ENCODE measurements at places on chromosomes 2 and 18.

- DNase-seq = no peak
Observed at GRCh38 chr2:7242189-7242867, 325.1 kb downstream of the RNF144A start.

DNA sequence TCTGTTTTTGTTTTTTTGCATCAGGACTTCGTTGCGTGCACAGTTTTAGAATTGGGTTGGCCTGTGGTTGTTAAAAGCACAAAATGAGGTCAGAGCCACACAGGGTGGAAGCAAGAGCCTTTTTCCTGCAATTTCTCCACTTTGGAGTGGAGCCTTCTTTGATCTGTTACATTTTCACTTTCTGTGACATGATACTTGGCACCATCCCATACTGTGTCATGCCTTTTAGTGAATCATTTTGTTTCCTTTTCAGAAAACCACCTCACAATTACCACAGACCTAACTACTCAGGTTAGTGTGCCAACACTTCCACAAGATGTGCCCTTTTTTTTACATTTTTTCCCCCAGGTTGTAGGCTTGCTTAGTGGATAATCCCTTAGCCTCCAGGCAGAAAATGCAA is 32.5 kb downstream of the MERTK start:
- peak; percentile 30 for DNase-seq

DNA sequence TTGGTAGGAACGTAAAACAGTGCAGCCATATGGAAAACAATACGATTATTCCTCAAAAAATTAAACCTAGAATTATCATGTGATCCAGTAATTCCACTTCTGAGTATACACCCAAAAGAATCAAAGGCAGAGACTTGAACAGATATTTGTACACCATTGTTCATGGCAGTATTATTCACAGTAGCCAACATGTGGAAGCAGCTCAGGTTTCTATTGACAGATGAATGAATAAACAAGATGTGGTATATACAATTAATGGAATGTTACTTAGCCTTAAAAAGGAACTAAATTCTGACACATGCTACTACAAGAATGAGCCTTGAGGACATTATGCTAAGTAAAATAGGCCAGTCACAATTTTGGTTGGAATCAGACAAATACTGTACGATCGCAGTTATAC is 14.2 kb upstream of the RTTN start:
- no peak for DNase-seq

- no peak for DNase-seq
Observed at GRCh38 chr18:25898965-25899364, 191.4 kb downstream of the SS18 start.

DNA sequence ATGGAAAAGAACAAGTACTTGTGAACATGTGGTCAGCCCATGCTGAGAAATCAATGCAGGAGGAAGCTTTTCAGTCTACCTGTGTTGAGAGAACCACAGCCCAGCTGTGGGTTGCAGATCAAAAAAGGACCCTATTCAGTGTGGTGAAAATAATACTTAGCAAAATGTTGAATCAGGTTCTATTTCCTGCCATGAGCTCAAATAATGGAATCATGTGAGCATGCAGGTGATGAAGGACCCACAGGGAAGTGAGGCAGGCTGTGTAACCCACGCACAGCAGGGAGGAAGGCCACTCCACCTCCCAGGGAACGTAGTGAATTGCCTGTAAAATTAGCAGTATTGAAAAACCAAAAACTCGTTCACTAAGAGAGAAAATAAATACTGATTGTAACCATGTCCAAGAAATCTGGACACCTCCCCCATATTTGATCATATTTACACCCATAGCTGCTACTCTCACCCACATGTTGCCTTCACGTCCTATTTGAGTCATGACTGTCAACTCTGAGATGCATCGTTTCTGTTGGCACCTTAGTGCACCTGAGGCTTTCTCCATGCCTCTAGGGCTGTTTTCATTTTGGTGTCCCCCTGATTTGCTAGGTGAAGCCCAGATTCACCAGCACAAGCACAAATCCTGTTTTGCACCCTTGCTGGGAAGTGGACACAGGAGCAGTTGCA is 20.5 kb upstream of the BCL2L11 start:
- no peak for DNase-seq

DNA sequence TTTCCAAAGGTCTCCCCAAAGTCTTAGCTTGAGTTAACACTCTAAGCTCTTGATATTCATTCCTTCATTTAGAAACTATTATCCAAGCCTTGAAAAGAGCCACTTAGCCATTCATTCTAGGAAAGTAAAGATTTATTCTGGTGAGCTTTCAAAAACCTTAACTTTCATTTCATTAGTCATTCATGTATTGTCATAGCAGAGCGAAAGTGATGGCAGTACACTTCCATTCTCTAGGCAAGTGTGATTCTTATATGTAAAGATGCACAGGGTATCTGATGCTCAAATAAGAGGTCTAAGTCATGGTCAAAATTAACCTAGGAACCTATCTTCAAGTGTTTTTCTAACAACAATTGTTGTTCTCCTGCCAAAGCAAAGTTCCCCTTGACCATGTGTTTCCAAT is 553.0 kb upstream of the FANCL start:
- no peak for DNase-seq

- DNase-seq = no peak
Observed at GRCh38 chr18:56511996-56512395, 126.4 kb downstream of the TXNL1 start.

DNA sequence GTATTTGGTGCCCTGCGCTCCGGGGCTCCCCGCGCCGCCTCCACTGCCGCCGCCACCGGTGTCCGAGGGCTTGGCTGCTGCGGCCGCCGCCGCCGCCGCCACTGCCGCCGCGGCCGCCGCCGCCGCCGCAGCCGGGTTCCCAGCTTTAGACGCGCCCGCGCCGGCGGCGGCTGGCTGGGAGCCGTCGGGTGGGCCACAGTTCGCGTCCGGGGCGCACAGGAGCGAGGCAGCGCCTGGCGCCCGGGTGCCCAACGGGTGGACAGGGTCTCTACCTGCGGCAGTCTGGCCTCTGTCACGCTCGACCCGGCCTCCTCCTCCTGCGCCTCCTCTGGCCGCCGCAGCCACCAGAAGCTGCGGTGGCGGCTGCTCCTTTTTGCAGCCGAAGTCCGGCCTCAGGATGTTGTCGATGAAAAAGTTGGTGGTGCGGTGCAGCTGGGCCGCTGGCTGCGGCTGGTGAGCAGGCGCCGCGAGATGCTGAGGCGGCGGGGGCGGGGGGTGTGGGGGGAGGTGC is 951 bp downstream of the EN1 start:
- DNase-seq = no peak

GRCh38 chr2:55511508-55512124 is 7.9 kb upstream of the CFAP36 start:
- DNase-seq = no peak

- DNase-seq = no peak
Observed at GRCh38 chr2:45582522-45582921, 28.5 kb downstream of the SRBD1 start.

- DNase-seq = no peak
Observed at GRCh38 chr2:86446060-86446459, 4.9 kb downstream of the KDM3A start.

GRCh38 chr2:67124531-67124930 is 272.6 kb upstream of the ETAA1 start:
- no peak for DNase-seq

- DNase-seq = no peak
Observed at GRCh38 chr2:235286622-235287374, 207.0 kb upstream of the AGAP1 start.

DNA sequence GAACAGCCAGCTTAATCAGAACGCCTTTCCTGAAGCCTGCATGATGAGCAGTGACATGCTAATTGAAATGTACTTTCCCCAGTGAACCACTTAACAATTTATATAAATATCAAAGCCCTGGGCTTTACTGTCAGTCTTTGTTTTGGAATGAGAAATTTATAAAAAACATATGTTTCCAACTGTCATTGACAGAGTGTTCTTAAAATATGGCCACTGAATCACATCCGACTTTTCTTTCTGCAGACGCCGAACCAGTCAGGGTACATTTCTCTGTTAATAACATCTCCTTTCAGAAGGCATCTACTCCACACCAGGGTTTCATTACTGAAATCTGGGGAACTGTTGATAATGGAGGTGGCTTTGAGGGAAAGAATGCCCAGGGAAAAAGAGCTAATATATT is 343.7 kb downstream of the INSIG2 start:
- DNase-seq = no peak

GRCh38 chr2:143835481-143835880 is 684.4 kb downstream of the ZEB2 start:
- no peak for DNase-seq

- DNase-seq = peak; percentile 74
Observed at GRCh38 chr2:200702646-200703118, 109.0 kb upstream of the BZW1 start.

GRCh38 chr18:73352546-73352945 is 484.8 kb upstream of the NETO1 start:
- DNase-seq = no peak

DNA sequence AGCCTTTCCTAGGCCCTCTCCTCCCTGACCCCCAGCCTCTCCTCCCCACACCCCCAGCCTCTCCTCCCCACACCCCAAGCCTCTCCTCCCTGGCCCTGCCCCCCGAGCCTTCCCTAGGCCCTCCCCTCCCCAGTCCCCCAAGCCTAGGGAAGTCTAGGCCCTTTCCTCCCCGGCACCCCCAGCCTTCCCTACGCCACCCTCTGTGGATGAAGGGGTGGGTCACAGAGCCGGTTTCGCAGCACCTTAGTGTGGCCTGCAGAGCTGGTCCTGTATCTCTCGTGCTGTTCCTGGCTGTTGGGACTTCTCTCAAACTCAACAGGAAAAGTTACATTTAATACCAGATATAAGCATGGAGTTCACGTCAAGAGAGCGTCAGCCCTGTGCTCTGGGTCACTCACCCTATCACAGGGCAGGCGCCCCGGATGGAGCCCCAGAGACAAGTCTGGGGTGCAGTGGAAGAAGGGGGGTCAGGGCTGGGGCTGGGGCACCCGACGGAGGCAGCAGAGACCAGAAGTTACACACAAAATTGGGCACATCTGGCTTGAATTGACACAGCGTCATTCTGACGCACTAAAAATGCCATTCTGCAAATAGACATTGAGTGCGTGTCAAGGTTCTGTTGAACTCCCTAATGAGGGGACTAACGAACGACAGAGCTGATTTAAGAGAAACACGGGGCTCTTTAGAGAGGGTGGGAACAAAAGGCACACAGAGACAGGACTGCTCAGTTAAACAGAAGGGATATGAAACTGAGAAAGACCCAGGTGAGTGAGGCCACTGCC is 24.0 kb downstream of the KCNIP3 start:
- DNase-seq = no peak

DNA sequence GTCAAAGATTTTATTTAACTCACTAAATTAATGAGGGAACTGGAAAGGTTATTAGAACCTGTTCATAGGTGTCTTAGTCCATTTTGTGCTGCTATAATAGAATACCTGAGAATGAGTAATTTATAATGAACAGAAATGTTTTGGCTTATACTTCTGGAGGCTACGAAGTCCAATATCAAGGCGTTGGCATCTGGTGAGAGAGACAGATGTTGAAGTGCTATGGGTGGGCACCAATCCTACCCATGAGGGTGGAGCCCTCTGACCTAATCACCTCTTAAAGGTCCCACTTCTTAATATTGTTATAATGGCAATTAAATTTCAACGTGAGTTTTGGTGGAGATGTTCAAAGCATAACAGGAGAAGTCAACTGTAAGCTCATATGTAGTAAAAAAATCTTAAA is 5.1 kb downstream of the RPIA start:
- no peak for DNase-seq

DNA sequence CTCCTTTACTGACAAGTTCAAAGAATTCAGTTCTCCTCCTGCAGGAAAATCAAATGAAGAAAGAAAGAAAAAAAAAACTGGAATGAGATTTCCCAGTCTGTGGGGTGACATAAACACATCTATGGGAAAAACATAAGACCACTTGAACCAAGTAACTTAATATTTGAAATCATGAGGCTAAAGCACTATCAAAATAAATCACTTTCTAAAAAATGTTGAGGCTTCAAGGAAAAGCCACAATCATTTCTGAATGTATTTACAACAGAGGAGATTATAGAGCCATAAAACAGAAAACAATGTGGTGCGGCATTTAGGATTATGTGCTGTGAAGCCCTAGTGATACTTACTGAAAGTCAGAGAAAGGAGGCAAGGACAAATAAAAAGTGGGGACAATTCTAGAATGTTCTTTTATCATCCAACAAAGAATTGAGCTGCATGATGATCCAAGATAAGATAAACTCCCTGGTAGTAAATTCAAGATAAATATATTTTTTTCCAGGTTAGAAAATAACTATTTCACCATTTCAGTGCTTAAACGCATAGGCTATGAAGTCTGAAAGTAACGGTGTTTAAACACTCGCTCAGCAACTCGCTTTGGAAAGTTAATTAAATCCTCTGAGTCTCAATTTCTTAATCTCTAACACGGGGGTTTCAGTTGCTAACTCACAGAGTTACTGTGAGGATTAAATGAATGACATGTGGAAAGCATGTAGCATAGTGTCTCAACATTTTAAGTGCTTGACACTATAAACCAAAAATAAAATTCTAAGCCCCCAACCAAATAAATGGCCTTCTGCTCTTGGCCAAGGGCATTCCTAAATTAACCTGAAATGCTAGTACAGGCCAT is 288.5 kb downstream of the AGPS start:
- DNase-seq = no peak

DNA sequence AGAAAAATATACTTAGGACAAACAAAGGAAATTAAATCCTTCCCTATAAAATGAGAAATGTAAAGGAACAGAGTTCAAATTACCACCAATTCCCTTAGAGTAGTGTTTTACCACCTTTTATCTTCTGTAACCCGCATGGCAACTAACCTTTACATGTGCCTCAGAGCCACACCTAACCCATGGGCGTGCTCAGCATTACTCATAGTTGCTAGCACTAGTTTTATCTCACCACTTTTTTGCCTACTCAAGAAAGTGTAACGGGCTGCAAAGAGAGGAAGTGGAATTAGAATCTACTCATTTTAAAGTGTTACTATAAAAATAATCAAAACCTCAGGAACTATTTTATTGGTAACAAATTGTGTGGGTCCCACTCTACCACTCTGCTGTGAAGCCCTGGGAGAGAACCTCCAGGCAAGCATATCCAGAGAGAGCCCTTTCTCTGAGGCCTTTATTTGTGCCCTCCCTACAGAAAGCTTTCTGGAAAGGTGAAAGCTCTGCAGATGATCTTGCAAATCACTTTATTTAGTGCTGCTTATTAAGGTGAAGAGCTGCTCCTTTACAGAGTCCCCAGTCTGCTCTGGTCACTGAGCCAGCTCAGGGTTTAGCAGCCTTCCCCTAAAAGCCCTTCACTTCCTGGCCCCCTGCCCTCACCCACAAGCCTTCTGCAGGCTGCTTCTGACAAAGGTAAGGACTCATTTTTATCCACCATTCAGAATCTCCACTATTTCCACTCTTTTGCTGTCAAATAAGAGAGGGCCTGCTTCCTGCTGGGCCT is 98.8 kb downstream of the TRABD2A start:
- DNase-seq = peak; percentile 38

GRCh38 chr18:26648509-26649192 is 100.3 kb upstream of the KCTD1 start:
- no peak for DNase-seq
